ENCODE measurements at places on chromosomes 16 and 17.
A peak's percentile ranks its signal among the peaks of the same experiment; 100 is the strongest.

GRCh38 chr16:11963706-11964105 is 1.3 kb upstream of the TNFRSF17 start:
- no peak for DNase-seq

GRCh38 chr16:24980077-24980793 is 34.9 kb downstream of the ARHGAP17 start:
- DNase-seq: peak; percentile 62

DNA sequence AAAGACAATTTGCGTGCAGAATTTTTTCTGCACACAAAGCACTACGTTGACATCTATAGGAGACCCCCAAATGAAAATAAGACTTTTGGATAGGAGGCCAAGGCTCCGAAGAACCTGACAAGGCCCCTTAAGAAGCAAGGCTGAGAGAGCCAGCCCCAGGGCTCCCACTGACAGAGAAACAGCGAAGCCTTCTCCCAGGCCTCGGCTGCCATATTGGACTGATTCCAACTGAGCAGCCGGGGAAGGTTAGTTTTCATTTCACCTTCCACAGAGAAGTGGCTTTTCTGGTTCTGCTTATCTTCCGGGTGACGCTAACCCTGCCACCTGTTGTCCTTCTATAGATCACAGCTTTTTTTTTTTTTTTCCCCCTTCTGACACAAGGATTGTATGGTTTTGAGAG is 356.7 kb downstream of the SOX9 start:
- no peak for DNase-seq

DNA sequence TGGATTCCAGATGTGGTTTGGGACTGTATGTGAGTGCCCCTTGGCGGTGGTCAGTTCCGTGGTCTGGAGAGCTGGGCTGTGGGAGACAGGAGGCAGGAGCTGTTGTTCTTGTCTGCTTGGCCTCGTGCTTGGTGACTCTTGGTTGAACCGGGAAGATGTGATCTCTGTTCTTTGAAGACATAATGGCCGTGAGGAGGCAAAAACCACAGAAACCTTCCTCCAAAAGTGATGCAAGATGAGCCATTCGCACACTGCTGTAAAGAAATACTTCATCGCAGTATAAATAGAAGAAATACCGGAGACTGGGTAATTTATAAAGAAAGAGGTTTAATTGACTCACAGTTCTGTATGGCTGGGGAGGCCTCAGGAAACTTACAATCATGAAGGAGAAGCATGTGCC is 128.8 kb downstream of the RAP1GAP2 start:
- DNase-seq: no peak

DNA sequence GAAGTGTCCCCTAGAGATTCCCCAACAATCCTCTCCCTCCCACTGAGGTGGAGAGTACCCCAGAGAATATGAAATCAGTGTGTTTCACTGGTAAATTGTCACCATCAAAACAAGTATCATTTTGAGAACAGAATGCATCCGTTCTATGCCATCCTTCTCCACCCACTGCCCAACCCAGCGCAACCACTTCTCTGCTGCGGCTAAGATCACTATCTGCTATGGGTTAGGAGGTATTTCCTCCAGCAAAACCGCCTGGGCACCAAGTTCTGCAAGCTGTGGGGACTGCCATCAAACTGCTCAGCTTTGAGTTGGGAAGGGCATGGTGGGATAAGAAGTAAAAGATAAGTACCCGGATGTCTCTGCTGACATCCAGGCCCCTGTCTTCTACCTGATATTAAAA is 24.4 kb downstream of the CNTNAP1 start:
- DNase-seq: no peak

GRCh38 chr16:65075877-65076276 is 46.0 kb downstream of the CDH11 start:
- DNase-seq: no peak

DNA sequence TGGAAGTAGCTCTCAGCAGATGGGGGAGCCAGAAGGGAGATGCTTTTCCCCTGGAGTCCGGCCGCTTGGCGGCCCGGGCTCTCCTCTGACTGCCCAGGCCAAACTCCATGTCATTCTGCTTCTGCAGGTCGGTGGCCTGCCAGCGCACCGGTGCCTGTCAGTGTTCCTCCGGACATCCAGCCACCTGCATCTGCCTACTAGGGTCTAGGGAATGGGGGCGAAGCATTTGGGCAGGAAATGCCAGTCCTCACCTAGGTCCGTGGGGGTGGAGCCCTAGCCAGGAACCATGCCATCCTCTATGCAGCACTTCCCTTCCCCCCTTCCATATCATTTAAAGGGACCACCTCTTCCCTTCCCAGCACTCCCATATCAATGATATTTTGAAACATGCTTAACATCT is 34.2 kb downstream of the GJC1 start:
- DNase-seq: no peak

GRCh38 chr17:73933871-73934270 is 269.6 kb upstream of the RPL38 start:
- DNase-seq: no peak

DNA sequence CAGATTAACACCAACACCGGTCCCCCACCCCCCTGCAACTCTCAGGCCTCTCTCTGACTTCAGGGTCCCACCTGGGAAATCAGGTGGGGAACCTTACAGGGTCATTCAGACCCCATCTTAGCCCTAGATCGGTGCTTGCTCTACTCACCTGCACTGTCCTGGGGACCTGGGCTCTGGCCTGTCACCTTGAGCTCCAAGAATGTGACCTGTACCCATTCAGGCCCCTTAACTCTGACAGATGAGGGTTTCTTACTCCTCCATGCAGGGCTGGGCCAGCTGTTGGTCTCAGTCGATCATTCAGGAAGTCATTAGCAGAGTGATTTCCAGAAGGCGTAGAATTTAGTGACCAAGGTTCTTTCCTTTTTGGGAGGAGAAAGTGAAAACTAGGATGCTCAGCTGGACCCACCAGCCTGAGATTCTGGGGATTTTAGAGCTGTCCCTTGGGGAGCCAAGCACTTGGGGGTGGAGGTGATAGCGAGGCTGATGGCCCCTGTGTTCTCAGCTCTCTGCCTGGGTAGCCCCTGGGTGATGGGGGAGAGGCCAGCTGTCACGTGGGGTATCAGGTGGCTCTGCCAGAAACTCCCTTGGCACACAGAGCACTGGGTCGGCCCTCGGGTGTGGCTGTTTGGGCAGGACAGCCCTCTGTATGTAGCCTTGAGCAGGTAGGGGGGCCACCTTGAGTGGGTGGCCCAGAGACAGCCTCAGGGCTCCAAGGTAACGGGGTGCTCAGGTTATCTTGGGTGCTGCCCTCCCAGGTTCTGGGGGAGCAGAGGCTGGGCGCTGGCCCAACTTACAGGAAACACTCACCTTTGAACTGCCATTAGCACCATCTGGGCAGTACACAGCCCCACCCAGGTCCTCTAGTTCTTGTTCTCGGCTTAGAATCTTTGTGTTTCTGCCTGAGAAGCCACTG is 724 bp downstream of the MVP start:
- DNase-seq: peak; percentile 44

GRCh38 chr17:16512011-16512410 is 20.0 kb upstream of the LRRC75A start:
- DNase-seq: no peak

GRCh38 chr16:366476-366875 is 3.9 kb downstream of the MRPL28 start:
- DNase-seq: no peak

GRCh38 chr16:30446203-30446595 is 525 bp upstream of the SEPHS2 start:
- DNase-seq: no peak

DNA sequence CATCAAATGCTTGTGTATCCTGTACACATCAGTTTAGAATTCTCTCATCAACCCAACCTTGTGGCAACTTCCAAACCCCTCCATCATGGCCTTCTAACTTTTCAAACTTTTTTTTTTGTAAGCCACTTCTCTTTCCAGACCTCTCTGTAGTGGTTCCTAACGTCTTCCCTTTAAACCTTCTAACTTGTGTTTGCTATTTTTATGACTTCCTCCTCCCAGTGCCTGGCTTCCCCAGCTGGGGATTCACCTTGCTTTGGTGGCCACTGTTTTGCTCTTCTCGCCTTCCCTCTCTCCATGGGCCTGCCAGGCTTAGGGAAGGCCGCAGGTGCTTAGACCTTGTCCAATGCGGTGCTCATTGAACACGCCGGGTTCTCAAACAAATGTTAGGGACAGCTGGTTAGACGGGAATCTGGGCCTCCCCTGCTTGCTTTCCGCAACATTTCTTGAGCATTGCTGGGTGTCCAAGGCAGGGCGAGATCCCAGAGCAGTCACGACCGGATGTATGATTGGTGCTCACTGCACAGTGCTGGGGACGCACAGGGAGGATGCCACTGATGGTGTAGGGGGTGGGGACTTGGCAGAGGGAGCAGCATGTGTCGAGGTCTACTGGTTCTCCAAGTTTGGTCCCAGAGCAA is 1.1 kb upstream of the XYLT2 start:
- no peak for DNase-seq

DNA sequence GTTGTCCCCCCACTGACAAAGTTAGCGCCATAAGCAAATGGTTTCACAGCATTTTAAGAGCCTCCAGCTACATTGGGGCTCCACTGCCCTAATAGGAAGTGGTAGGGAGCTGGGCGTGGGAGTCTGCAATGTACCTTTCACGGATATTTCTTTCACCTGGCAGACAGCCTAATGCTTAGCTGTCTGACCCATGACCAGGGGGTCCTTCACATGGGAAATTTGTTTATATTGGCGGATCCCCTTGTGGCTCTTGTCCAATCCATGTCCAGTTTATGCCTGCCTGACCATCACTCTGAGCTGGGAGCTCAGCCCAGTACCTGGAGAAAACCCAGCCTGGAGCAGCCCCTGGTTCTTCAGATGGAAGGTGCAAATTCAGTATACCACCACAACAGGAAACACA is 145.0 kb downstream of the ZNF18 start:
- no peak for DNase-seq

DNA sequence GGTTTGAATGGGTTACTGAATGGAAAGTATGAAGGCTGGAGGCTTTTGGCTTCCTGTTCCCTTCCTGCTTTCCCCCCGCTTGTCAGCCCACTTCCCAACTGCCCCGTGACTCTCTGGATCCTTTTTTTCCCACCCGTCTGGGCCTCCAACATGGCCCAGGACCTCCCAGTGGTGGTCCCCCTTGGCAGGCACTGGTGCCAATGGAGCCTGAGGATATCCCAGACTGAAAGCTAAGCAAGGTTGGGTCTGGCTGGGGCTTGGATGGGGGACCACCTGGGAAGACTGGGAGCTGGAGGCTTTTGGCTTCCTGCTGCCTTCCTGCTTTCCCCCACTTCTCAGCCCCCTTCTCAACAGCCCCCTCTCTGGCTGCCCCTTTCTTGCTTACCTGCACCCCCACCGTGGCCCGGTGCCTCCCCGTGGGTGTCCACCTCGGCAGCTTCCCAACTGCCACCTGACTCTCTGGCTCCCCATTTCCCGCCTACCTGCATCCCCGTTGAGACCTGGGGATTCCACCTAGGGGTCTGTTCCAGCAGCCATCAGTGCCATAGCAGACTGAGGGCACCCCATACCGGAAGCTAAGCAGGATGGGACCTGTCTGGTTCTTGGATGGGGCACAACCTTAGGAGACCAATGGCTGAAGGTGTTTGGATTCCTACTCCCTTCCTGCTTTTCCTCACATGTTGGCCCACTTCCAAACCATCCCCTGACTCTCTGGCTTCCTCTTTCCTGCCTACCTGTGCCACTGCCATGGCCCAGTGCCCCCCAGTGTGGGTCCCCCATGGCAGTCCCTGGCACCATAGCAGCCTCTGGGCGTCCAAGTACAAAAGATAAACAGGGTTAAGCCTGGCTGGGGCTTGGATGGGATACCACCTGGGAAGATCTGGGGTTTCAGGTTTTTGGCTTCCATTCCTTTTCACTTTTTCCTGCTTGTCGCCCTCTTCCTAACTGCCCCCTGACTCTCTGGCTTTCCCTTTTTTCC is 2295.3 kb downstream of the TP53TG3F start:
- DNase-seq: no peak

GRCh38 chr17:59121901-59122480 is 15.3 kb upstream of the TRIM37 start:
- DNase-seq: no peak

GRCh38 chr16:81616321-81617020 is 162.6 kb upstream of the PLCG2 start:
- peak; percentile 54 for DNase-seq

DNA sequence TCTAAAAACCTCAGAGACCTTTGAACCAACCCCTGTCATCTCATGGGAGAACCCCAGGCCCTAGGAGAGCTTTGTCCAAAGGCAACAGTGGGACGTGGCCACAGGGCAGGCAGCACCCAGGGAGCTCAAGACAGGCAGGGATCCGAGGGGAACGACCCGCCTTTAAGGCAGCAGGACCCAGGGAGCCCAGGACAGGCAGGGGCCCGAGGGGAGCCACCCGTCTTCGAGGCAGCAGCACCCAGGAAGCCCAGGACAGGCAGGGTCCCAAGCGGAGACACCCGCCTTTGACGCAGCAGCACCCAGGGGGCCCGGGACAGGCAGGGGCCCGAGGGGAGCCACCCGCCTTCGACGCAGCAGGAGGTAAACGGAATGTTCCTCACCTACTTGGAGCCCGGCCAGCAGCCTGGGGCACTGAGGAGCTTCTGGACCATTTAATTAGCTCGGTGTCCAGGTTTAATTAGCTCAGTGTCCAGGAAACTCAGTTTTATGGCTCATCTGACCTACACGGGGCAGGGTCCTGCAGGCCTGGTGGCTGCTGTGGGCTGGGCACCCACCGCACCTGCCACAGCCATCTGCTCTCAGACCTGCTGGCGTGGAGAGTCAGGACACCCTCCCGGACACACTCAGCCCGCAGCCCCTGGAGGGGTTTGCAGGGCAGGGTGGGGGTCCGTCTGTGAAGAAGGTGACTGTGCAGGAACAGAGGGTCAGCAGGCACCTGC is 24.4 kb downstream of the PIEZO1 start:
- DNase-seq: no peak

DNA sequence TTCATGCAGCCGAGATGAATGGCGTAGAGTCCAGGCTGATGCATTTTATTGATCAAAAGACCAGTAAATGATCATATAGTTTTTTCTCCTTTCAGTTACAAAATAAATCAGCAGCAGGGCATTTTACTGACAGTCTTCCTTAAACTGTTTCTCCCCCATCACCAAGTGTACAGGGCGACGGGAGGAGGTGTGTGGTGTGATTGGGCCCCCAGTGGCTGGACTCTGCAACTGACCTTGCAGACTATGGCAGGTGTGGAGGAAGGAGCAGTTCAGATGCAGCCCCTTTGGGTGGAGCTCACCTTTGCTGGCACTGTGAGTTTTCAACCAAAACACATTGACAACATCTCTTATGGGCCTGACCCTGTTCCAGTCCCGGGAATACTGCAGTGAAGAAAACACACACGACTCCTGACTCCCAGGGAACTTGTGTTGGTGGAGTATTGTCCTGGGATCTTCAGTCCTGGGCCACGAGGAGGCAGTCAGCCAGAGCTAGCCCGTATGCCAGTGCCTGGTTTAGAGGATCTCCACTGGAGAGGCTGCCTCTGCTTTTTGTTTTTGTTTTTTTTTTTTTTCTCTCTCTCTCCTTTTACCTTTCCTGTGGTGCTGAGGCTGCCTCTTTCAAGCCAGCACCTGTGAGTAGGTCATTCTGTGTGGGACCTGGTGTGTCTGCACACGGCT is 29.8 kb downstream of the KIAA0513 start:
- DNase-seq: no peak

GRCh38 chr16:72188541-72188940 is 16.6 kb upstream of the PMFBP1 start:
- no peak for DNase-seq
